ENCODE measurements at places on chromosomes 5 and 9. TPM values are rescaled to one million over a fixed set of nuclear protein-coding genes. Genes with fewer than 3 reads are reported as not detected.

- DNase-seq, result no peak
These were observed 26.4 kb upstream of the PIK3R1 start for GRCh38 chr5:68189171-68189570.

Gene TRUB2
- 13.0 TPM for total RNA-seq

DNA sequence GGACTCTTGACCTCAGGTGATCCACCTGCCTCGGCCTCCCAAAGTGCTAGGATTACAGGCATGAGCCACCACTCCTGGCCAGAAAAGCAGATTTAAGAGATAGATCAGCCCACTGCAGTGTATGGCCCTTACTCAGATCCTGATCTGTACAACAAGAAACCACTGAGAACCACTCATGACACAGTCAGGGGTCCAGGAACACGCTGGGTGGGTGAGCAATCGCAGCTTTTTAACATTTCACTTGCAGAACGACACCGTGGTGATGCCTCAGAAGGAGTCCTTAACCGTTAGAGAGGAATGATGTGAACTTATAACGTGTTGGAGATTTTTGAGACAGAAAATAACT, 45.3 kb upstream of the NSMF start:
- DNase-seq, result no peak

Gene NR2F1
- 181 TPM for total RNA-seq

GRCh38 chr5:42436051-42436450, 12.8 kb downstream of the GHR start:
- no peak for DNase-seq

Gene SLC44A1
- total RNA-seq, result 82.2 TPM

- no peak for DNase-seq
These were observed 109.9 kb downstream of the TMEM174 start for GRCh38 chr5:73282923-73283322.

GRCh38 chr5:163916861-163917260, 411.4 kb downstream of the MAT2B start:
- DNase-seq, result no peak

Gene SHISAL2B
- total RNA-seq, result not detected

DNA sequence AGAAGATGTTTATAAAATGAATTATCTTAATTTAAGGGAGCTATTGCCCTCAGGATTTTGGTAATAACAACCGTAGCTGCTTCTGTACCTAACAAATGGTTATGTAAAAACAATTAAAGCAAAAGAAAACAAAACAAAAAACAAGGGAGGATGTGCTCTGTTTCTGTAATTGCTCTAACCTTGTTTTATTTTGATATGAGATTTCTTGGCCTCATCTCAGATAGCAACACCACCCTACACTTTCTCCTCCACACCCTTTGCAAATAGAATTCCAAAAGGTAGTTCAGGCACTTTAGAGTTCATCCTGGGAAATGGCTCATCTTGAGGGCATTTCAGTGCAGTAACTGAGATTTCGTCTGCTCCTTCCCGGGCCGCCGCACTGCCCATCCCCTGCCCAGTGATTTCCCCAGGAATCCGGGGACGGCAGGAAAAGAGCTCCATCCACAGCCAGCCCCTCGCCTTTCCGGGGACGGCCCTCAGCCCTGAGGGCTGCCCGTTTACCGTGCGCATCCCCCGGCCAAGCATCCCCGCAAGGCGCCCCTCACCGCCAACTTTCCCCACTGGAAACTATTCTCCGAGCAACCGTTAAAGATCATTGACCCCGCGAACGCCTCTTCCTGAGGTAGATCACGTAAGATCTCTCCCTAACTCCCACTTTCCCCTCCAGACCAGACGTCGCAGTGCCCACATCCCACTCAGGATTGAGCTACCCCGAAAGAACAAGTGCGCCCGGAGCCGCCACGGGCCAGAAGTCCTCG, 1.2 kb downstream of the FNBP1 start:
- no peak for DNase-seq

Gene ALDH1A1
- total RNA-seq, result 277 TPM

- DNase-seq, result no peak
These were observed 66.8 kb downstream of the THBS4 start for GRCh38 chr5:80101993-80102392.
